ENCODE measurements at places on chromosomes 2 and 18. TPM values are rescaled to one million over a fixed set of nuclear protein-coding genes. Genes with fewer than 3 reads are reported as not detected.

DNA sequence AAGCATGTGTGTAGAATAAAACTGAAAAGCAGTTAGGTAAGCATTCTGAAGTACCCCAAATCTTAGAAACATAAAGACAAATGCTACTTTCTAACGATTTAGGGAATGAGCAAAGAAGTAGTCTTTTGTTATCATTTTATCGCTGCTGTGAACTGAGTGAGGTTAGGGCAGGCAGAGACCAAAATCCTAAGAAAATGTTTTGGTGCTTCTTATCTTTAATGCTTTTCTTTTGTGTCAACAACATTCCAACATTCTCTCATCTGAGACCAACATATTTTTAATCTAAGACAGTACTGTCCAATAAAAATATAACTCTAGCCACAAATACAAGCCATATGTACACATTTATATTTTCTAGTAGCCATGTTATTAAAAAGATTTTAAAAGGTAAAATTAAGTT is 789.4 kb upstream of the PIK3C3 start:
- H3K36me3 ChIP-seq = no peaks in the 10 kb centered on the region
- no peaks in the 10 kb centered on the region for H3K4me1 ChIP-seq
- H3K27me3 ChIP-seq = no peaks in the 10 kb centered on the region
- no peak overlapping the region for H3K27ac ChIP-seq
- no peak for DNase-seq
- H3K4me3 ChIP-seq = no peak overlapping the region

The GREB1 gene
- 2.4 TPM for total RNA-seq

- H3K4me1 ChIP-seq = no peaks in the 10 kb centered on the region
- H3K27ac ChIP-seq = no peak overlapping the region
- DNase-seq = no peak
- H3K36me3 ChIP-seq = no peaks in the 10 kb centered on the region
Measured at GRCh38 chr18:49070552-49070951, 119.8 kb upstream of the SMAD7 start.

GRCh38 chr18:51066273-51066672 is 36.3 kb downstream of the SMAD4 start:
- no peak for DNase-seq
- peaks cover 9% of the 10 kb centered on the region for H3K36me3 ChIP-seq

All from thoracic aorta (tissue), 2 donors.